AG20443 (cell line): ENCODE measurements at places on chromosomes 7 and 10.

DNA sequence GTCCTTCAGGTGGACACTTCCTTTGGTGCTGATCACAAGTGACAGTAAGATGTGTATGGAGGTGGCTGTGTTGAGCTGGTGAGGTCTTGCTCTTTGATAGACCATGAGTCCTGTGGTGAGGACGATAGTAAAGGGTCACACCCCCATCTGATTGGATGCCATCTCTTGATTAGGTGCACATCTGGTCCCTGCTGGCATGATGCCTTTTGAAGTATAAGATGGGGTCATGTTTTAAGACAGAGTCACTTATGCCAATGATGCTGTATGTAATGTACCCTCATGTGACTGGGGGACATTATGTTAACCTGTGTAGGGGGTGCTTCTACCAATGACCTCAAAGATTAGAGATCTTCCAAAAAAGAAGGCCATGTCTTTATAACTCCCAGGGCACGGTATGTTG lies 644.6 kb downstream of the ACTR3B start:
- DNase-seq, result no peak

DNA sequence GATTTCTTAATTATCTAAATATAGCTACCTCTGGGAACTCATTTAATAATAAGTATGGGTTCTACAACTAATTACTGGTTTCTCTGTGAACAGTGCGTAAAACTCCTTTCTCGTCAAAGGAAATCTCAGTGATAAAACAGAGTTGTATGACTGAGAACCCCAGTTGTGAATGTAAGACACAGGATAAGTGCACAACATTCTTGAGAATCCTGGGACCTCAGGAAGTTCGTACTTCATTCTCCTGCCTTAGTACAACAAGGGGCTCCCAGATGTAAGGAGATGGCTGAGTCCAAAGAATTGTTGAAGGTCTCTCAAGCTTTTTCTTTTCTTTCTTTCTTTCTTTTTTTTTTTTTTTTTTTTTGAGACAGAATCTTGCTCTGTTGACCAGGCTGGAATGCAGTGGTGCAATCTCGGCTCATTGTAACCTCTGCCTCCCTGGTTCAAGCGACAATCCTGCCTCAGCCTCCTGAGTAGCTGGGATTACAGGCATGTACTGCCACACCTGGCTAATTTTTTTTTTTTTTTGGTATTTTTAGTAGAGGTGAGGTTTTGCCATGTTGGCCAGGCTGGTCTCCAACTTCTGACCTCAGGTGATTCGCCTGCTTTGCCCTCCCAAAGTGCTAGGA lies 12.5 kb downstream of the DENND10 start:
- DNase-seq, result no peak

GRCh38 chr7:151769188-151769821 lies 107.6 kb downstream of the PRKAG2 start:
- no peak for DNase-seq

- DNase-seq, result no peak
These were observed 103.4 kb downstream of the SDK1 start for GRCh38 chr7:3404501-3404900.

DNA sequence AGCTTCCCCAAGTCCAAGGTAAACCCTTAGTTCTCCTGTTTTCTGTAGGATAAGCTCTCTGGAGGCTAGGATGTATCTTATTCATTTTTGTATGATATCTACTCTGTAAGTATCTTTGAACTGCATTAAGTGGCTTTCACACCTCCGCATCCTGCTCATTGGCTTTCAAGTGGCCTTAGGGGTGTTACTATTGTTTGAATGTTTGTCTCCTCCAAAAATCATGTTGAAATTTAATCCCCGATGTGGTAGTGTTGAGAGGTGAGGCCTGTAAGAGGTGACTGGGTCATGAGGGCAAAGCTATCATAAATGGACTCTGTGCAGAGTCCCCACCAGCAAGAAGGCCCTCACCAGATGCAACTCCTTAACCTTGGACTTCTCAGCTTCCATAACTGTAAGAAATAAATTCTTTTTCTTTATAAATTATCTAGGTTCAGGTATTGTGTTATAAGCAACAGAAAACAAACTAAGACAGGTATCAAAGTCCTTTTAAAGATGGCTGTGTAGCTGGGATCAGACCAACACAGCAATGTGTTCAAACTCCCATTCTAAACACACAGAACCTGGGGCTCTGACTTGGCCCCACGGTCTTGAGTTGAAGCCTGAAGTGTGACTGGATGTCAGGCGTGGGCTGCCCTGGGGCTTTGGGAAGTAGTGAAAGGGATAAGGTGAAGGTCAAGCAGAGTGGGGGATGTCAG lies 25.9 kb downstream of the TBXAS1 start:
- DNase-seq, result no peak

- no peak for DNase-seq
These were observed 5.7 kb upstream of the ITIH2 start for GRCh38 chr10:7697426-7697825.

- DNase-seq, result no peak
These were observed 183.8 kb downstream of the CAMK1D start for GRCh38 chr10:12533151-12533550.

- no peak for DNase-seq
These were observed 19.8 kb downstream of the SLC29A4 start for GRCh38 chr7:5302577-5302976.

DNA sequence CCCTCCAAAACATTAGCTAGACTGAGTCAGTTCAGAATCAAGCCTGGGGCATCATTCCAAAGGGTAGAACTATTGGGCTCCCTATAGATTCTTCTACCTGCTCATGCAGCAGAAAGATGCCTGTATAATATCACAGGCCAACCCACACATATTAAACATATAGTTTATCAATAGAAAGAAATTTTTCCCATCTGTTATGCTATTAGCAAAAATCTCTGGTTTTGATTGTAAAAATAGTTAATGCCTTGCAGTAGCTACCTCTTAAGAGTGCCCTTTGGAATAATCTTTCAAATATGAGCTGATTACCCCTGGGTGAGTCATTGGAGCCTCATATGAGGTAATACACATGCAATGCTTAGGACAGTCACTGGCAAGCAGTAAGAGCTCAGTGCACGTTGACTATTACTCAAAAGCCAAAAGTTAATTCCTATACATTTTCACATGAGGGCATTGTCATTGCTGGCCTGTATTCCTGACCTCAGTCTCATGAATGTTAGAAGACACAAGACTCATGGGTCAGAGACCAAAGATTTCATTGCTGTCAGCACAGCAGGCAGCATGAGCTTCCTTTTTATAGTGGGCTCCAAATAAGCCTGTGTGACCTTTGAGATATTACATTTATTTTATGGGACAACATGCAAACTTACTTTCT lies 180.0 kb downstream of the FGFR2 start:
- DNase-seq, result no peak

DNA sequence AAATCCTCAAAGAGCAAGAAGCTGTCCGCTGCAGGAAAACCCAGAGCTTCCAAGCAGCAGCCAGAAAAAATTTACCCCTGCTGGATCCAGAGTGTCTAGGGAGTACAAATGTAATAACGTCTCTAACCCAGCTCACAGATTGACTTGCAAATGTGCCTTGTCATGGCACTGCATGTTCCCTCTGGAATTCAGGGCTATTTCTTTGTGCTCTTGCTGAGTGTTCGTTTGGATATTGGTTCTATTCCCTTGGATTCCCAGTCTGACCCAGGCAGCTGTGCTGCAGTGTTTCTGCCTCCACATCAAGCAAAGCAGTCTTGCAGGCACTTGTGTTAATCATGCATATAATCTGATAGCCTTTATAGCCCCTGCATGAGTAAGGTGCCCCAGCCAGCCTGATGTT lies 209.9 kb upstream of the GHITM start:
- no peak for DNase-seq

DNA sequence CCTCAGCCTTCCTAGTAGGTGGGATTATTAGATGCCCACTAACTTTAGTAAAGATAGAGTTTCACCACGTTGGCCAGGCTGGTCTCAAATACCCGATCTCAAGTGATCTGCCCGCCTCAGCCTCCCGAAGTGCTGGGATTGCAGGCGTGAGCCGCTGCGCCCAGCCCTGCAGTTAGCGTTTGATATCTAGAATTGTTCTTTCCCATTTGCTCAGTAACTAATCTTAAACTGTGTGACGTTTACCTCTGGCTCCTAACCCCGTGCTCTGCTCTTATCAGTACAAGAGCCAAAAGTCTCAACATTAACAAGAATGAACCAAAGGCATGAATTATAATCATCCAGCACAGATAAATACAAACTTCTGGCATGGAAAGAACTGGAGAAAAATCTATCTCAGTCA lies 47.4 kb downstream of the IGF2BP3 start:
- no peak for DNase-seq

- peak; percentile 74 for DNase-seq
These were observed 20.5 kb upstream of the PITRM1 start for GRCh38 chr10:3192856-3193635.

DNA sequence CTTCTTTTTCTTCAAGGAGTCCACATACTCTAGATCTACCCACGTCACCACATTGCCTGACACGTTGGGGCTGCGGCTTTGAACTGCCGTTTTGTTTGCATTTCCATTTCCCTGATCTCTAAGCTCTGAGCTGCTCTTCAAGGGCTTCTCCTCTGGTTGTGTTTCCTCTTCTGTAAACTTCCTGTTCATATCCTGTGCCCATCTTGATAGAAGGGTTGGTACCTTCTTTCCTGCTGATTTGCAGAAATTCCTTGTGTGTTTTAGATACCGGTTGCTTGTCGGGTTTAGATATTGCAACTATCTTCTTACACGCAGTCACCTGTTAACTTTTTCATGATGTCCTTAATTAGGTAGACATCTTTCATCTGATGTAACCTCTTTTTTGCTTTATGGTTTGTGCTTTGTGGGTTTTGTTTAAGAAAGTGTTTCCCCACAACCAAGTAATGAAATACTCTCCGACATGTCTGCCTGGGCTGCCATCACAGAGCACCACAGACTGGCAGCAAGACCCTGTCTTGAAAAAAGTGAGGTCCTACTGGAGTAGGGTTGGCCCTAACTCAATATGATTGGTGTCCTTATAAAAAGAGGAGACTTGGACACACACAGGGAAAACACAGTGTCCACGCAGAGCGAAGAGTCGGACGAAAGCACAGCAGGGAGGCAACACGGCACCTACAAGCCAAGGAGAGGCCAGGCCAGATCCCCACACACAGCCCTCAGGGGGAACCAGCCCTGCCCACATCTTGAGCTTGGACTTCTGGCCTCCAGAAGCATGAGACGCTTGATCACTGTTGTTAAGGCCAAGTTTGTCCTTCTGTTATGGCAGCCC lies 99.1 kb upstream of the PDGFA start:
- DNase-seq, result no peak

DNA sequence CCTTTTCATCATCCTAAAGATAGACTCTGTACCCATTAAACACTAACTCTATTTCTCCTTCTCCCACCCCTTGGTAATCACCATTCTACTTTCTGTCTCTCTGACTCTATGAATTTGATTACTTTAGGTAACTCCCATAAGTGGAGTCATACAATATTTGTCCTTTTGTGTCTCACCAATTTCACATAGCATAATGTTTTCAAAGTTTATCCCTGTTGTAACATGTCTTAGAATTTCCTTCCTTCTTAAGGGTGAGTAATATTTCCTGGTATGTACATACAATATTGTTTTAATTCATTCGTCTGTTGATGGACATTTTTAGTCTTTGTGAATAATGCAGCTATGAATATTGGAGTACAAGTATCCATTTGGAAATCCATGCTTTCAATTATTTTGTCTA lies 50.9 kb upstream of the CDCA7L start:
- DNase-seq, result no peak

- DNase-seq, result peak; percentile 73
These were observed 31.8 kb downstream of the ZNF467 start for GRCh38 chr7:149741629-149742028.

- peak; percentile 66 for DNase-seq
These were observed 480.5 kb upstream of the ZMIZ1 start for GRCh38 chr10:78588194-78588811.

- DNase-seq, result no peak
These were observed 18.1 kb downstream of the SLC35G1 start for GRCh38 chr10:93911866-93912265.

GRCh38 chr10:83603708-83604107 lies 535.6 kb upstream of the GHITM start:
- no peak for DNase-seq

DNA sequence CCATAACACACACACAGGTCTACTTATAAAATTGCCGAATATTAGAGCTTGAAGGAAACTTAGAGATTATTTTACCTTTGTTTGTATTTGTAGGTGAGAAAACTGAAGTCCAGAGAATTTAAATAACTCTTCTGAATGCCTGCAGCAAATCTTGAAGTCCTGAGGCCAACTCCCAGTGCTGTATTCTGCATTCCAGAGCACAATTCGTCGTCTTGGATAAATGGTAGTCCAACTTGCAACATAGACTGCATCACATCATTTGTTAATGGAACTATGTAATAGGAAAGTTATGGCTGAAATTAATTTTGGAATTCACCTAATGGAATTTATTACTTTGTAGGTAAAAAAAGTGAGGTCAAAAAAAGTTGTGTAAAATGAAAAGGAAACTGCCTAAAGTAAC lies 37.3 kb upstream of the SEMA3D start:
- peak; percentile 17 for DNase-seq

GRCh38 chr10:78604721-78605120 lies 464.0 kb upstream of the ZMIZ1 start:
- no peak for DNase-seq

DNA sequence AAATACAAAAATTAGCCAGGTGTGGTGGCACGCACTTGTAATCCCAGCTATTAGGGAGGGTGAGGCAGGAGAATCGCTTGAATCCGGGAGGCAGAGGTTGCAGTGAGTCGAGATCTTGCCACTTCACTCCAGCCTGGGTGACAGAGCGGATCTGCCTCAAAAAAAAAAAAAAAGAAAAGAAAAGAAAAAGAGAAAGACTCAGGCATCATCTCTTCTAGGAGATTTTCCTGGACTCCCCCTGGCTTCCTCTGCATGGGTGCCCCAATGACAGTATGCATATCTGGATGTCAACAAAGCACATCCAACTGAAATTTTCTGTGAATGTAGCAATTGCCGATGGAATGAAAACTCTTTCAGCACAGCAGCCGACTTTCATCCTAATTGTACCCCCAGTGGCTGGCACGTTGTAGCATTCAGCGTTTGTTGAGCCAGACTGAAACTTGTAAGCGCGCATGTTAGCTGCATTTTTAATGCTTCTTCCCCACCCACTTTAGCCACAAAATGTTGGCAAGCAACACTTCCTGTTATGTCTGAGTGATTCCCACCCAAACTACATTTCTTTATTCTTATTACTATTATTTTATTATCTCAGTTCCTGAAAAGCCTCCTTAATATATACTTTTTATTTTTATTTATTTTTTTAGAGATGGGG lies 70.2 kb downstream of the PRTFDC1 start:
- DNase-seq, result peak; percentile 44

- no peak for DNase-seq
These were observed 22.3 kb downstream of the AMZ1 start for GRCh38 chr7:2710286-2710655.

DNA sequence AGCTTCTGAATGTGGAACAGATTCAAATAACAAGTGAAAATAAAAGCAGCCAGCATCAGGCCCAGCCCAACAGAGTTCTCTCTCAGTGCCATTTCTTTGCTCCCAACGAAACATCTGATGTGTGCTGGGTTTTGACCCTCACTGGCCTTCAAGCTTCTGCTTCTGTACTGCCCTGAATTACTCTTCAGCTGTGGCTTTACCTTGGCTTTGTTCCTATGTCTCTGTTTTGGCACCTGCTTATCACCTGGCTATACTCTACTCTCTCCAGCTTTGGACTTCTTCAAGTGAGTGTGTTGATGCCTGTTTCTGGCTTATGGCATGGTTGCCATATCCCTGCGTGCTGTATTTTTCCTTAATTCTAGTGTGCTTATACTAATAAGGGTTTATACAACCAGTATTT lies 768.3 kb downstream of the SORCS1 start:
- DNase-seq, result no peak

GRCh38 chr10:24723788-24724380 lies at the start of gene ARHGAP21:
Gene ARHGAP21 (minus strand): TSS chr10:24723887. CDS start chr10:24721899, 1,988 bp downstream.
- DNase-seq, result peak; percentile 80

- DNase-seq, result no peak
These were observed 14.6 kb downstream of the PHTF2 start for GRCh38 chr7:77813180-77813579.
